ENCODE measurements at places on chromosomes 2 and 18. TPM values are rescaled to one million over a fixed set of nuclear protein-coding genes. Genes with fewer than 3 reads are reported as not detected.

The ONECUT2 gene
- under 0.01 TPM for total RNA-seq

The AFF3 gene
- not detected for total RNA-seq

- DNase-seq, result no peak
Observed at GRCh38 chr2:190844700-190845401, 35.8 kb upstream of the GLS start.

The GAREM1 gene
- total RNA-seq, result 1.4 TPM

- no peak for DNase-seq
Observed at GRCh38 chr2:30226144-30227032, 4.9 kb upstream of the LBH start.

GRCh38 chr2:220533485-220533884 is 906.1 kb downstream of the SLC4A3 start:
- DNase-seq, result no peak

The TEX44 gene
- total RNA-seq, result not detected

The LHCGR gene
- total RNA-seq, result not detected

DNA sequence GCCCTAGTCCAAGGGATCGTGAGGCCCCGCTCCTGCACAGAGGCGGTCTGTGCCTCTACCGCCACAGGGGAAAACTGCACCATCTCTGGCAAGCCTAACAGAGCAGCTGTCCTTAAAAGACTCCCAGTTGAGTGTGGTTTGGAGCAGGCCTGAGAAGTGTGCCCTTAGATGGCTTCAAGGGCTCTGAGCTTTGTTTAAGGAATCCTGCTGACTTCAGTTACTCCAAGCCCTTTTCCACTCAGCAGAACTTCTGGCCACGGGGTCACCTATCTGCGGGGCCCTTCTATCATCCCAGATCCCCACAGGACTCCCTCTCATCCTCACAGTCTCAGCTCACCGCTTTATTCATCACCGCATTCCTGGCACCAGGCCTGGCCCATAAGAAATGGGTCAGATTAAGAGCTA is 131.5 kb downstream of the CCDC74A start:
- no peak for DNase-seq

GRCh38 chr2:217038001-217038400 is 178.1 kb upstream of the TNP1 start:
- DNase-seq, result no peak

The GRB14 gene
- 2.3 TPM for total RNA-seq

DNA sequence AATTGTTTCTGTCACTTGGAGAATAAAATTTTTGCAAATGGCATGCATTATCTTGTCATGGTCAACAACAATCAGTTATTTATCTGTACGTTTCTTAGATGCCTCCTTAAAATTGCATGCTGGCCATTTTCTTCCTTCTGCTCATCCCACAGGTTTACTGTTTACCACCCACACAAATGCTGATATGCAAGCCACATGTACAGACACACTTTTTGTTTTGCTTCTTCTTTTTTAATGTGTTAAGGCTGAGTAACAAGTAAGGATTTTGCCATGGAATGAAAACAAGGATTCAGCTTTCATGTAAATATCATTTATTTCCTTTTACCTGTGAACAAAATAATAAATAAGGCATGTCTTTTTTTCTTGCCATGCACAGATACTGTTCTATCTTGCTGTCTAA is 1077.1 kb upstream of the ZEB2 start:
- no peak for DNase-seq

The CSRNP3 gene
- 0.51 TPM for total RNA-seq
